Sigmoid colon (tissue), 7 donors: ENCODE measurements at places on chromosomes 16 and 17. TPM values are rescaled to one million over a fixed set of nuclear protein-coding genes. Genes with fewer than 3 reads are reported as not detected.

GRCh38 chr17:80527016-80527645, 17.5 kb upstream of the RPTOR start:
- peak overlapping the region; percentile 2 for H3K27ac ChIP-seq
- peaks cover 33% of the 10 kb centered on the region for H3K4me1 ChIP-seq
- H3K36me3 ChIP-seq = no peaks in the 10 kb centered on the region
- no peaks in the 10 kb centered on the region for H3K27me3 ChIP-seq
- no peak for DNase-seq

- peaks cover 4% of the 10 kb centered on the region for H3K27me3 ChIP-seq
- H3K4me1 ChIP-seq = peaks cover 27% of the 10 kb centered on the region
- DNase-seq = no peak
- peak overlapping the region; percentile 81 for H3K27ac ChIP-seq
- H3K36me3 ChIP-seq = peaks cover 44% of the 10 kb centered on the region
Observed at GRCh38 chr17:50482110-50482509, 3.5 kb downstream of the RSAD1 start.

- H3K4me3 ChIP-seq = no peak overlapping the region
- no peaks in the 10 kb centered on the region for H3K36me3 ChIP-seq
- no peaks in the 10 kb centered on the region for H3K27me3 ChIP-seq
Observed at GRCh38 chr16:86455116-86455515, 55.2 kb upstream of the FOXF1 start.

DNA sequence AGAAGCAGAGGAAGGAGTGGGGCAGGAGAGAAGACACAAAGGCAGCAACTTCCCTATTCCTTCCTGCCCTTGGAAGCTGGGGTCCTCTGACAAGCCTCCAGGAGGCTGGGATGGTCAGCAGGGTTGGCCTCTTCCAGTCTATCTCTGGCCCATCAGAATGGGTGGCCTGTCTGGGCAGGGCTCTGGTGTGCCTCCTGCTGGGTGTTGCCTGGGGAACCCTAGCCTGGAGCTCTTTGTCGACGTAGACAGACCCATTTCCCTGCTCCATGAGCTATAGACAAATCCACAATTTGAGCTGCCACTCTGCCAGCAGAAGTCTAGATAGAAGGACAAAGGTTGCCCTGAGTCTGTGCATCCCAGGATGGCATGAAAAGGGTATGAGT, 11.4 kb downstream of the IGFBP4 start:
- no peaks in the 10 kb centered on the region for H3K27me3 ChIP-seq
- DNase-seq = no peak
- peaks cover 88% of the 10 kb centered on the region for H3K4me1 ChIP-seq
- no peak overlapping the region for H3K4me3 ChIP-seq
- H3K36me3 ChIP-seq = peaks cover 34% of the 10 kb centered on the region

Gene SCARF1
- polyA plus RNA-seq = 7.5 TPM

Gene SLC26A11
- polyA plus RNA-seq = 2.3 TPM

Gene LGALS9B
- 8.8 TPM for polyA plus RNA-seq

Gene TEX19
- polyA plus RNA-seq = 0.04 TPM
